ENCODE measurements at places on chromosomes 2 and 18.

DNA sequence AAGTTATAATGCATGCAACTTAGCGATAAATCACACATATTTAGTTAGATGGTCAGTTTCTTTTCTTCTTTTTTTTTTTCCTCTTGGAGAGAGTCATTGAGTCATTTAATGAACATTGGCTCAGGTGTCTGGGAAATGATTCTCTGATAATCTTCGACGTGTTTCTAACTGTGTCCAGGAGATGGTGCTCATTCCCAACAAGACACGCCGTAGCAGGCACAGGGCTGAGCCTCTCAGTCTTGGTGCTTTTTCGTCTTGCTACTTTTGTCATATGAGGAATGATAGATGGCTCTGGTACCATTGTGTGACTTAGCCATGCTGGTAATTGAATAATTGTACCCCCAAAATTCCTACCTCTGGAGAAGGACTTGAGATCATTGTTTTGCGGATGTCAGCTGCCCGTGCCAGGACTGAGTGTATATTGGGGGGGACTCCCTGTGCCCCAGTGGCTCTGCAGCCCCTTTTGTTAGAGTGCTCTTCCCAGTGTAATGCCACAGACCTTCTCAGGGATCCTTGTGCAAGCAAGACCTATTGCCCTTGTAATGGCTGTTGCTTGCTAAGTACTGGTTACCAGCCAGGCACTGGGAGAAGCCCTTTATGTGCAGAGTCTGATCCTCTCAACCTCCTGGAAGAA, 107.6 kb upstream of the CYRIA start:
- no peak for DNase-seq

- DNase-seq: no peak
Observed at GRCh38 chr2:152602750-152603149, 114.5 kb downstream of the PRPF40A start.

DNA sequence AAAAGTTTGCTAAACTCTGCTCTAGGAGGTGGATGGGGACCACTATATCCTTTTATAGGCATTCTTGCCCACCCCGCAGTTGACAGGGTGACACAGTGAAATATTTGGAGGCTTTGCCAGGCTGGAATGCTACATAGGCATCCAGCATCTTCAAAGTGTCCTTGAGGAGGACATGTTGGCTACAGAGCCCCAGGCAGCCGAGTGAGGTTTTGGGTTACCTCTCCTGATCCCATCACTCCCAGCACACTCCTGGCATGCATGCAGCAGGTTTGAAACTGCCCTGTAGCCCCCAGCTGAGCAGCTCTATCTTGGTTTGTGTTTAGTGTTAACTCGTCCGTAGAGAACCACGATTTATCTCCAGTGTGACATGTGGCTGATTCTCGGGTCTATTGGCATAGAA, 7.3 kb downstream of the FOSL2 start:
- DNase-seq: no peak

GRCh38 chr2:41504532-41504931, 543.3 kb upstream of the PKDCC start:
- no peak for DNase-seq

DNA sequence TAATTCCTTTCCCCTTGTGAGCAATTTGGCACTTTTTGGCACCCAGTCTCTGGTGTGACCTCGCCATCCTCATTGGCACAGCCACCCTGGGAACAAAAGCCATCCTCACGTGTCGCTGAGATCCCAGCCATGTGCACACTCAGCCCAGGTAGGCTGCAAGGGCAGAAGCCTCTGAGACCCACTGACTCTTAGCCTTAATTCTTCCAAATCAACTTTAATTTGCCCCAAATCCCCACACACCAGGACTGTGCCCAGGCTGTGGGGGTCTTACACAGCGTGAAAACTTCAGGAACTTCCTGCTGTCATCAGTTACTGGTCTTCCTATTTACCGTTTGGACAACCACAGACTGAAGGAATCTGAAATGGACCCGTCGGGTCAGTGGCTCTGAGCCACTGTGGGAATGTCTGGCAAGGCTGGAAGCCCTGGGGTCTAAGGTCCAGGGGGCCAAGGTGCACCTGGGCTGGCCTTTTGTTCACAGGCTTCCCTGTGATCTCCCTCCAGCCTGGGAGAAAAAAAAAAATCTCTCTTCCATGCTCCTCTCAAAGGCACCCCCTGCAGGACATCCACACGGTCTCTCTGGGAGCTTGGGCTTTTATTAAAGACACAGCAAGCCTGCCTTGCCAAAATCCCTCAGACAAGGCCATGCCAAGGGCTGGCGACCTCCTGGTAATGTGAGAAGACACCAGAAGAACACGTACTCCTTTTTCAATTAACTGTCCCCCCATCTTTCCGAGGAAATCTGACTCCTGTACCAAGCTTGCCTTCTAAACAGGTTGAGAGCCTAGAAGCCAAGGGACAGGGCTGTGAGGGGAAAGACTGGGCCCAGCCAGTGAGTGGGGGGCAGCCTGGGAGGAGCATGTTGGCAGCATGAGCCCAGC, 42.1 kb upstream of the LAPTM4A start:
- no peak for DNase-seq

DNA sequence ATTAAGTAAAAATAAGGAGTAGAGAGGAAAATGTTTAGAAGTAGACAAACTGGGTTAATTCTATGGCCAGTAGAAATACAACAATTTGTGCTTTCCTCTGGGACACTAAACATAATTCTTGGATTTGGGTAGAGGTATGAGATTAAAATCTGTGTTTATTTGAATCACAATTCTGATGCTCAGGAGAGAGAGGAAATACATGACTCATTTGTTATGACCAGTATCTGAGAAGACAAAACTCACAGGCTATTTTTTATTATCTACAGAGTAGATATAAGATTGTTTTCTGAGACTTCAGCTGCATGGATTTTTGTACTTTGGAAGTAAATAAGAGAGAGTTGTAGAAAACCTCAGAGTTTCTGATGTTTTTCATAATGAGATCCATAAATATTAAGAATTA, 315.7 kb upstream of the CWC22 start:
- no peak for DNase-seq

- no peak for DNase-seq
Observed at GRCh38 chr2:240250985-240251847, 110.8 kb upstream of the OTOS start.

- no peak for DNase-seq
Observed at GRCh38 chr2:22944143-22944542, 440.8 kb upstream of the KLHL29 start.

- no peak for DNase-seq
Observed at GRCh38 chr2:178877874-178878273, 70.7 kb upstream of the TTN start.

Measured in stimulated activated CD8-positive, alpha-beta memory T cell treated with anti-CD3 and anti-CD28 coated beads, Interleukin-12 subunit alpha, Interleukin-12 subunit beta, amount 100 ng/mL, for 4 hours (primary cell).